ENCODE measurements at places on chromosomes 13 and 19.

DNA sequence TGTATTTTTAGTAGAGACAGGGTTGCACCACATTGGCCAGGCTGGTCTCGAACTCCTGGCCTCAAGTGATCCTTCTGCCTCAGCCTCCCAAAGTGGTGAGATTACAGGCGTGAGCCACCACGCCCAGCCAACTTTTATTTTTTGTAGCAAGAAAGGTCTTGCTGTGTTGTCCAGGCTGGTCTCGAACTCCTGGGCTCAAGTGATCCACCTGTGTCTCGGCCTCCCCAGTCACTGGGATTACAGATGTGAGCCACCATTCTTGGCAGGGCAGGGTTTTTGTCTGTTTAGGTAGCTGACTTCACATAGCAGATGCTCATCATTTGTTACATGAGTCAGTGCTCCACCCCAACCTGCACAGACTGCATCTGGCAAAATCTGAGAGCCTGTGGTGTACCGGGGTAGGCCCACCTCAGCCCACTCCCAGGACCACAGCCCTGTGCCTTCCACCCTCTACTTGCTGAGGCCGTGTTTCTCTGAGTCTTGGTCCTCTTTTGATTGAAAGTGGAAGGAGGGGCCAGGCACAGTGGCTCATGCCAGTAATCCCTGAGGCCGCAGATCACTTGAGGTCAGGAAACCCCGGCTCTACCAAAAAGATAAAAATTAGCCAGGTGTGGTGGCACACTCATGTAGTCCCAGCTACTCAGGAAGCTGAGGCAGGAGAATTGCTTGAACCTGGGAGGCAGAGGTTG, 4.2 kb upstream of the TNPO2 start:
- no peak overlapping the region for H3K27ac ChIP-seq
- H3K4me3 ChIP-seq, result no peak overlapping the region
- no peaks in the 10 kb centered on the region for H3K27me3 ChIP-seq

DNA sequence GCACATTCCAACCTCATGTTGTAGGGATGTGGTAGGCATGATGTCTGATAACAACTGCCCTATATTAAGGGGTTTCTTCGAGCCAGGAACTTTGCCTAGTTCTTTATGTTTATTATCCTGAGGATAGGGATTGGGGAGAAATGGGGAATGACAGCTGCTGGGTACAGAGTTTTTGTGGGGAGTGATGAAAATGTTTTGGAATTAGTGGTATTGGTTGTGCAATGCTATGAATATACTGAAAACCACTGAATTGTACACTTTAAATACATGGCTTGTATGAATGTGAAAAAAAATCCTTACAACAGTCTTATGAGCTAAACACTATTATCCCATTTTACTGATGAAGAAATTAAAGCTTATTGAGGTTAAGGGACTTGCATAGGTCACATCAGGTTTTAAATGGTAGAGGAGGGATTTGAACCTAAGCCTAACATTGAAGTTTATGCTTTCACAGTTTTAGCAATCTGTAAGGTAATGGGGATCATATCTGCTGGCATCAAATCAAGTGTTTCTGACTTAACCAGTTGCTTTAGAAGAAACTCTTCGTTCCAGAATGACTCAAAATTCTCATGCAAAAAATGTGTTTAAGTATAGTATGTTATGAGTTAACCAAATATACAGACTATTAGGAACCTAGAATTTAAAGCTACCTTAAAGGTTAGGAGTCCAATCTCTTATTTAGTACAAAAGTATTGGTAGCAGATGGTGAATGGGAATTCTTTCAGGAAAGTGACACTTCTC, 61.4 kb downstream of the ERCC5 start:
- no peaks in the 10 kb centered on the region for H3K4me1 ChIP-seq
- H3K36me3 ChIP-seq, result no peaks in the 10 kb centered on the region
- H3K27ac ChIP-seq, result no peak overlapping the region
- no peaks in the 10 kb centered on the region for H3K27me3 ChIP-seq
- H3K4me3 ChIP-seq, result no peak overlapping the region
- no peak for DNase-seq

- H3K4me3 ChIP-seq, result no peak overlapping the region
- no peak overlapping the region for H3K27ac ChIP-seq
- no peaks in the 10 kb centered on the region for H3K27me3 ChIP-seq
- no peaks in the 10 kb centered on the region for H3K4me1 ChIP-seq
Observed at GRCh38 chr13:37417060-37417441, 181.5 kb downstream of the POSTN start.

- H3K4me3 ChIP-seq, result no peak overlapping the region
- H3K27ac ChIP-seq, result no peak overlapping the region
- H3K4me1 ChIP-seq, result peaks cover 2% of the 10 kb centered on the region
- H3K27me3 ChIP-seq, result no peaks in the 10 kb centered on the region
- no peak for DNase-seq
Observed at GRCh38 chr19:11268783-11269267, 6.5 kb upstream of the DOCK6 start.

- H3K4me3 ChIP-seq, result no peak overlapping the region
- no peaks in the 10 kb centered on the region for H3K36me3 ChIP-seq
- H3K27ac ChIP-seq, result no peak overlapping the region
Observed at GRCh38 chr19:45812297-45812696, 2.8 kb downstream of the RSPH6A start.

GRCh38 chr13:34803756-34804155, 138.3 kb upstream of the NBEA start:
- H3K27ac ChIP-seq, result no peak overlapping the region
- no peak overlapping the region for H3K4me3 ChIP-seq
- H3K36me3 ChIP-seq, result no peaks in the 10 kb centered on the region
- no peaks in the 10 kb centered on the region for H3K27me3 ChIP-seq
- DNase-seq, result no peak
- no peaks in the 10 kb centered on the region for H3K4me1 ChIP-seq

- H3K4me1 ChIP-seq, result no peaks in the 10 kb centered on the region
- H3K27me3 ChIP-seq, result no peaks in the 10 kb centered on the region
- DNase-seq, result no peak
- no peak overlapping the region for H3K27ac ChIP-seq
- no peaks in the 10 kb centered on the region for H3K36me3 ChIP-seq
- H3K4me3 ChIP-seq, result no peak overlapping the region
Observed at GRCh38 chr13:34350671-34351070, 532.7 kb downstream of the RFC3 start.

Measured in iPS DF 6.9 (cell line).